Fibroblast of skin of scalp (primary cell): ENCODE measurements at places on chromosomes 16 and 17.
A peak's percentile ranks its signal among the peaks of the same experiment; 100 is the strongest.

DNA sequence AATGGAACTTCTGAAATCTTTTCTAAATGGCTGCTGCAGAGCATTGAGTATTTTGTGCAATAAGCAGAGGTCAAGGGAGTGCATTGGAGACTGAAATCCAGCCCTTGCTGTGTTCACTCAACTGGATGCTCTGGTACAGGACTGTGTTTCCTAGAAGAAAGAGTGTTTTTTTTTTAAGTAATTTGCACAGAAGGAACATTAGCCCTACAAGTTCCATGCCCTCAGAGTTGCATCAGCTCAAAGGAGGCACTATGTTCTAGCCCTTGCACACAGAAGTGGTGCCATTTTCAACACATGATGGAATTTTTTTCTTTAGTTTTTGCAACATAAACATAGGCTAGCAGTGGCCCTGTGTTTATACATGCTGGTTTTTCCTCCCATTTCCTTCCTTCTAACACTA lies 144.1 kb upstream of the HLF start:
- DNase-seq: no peak

DNA sequence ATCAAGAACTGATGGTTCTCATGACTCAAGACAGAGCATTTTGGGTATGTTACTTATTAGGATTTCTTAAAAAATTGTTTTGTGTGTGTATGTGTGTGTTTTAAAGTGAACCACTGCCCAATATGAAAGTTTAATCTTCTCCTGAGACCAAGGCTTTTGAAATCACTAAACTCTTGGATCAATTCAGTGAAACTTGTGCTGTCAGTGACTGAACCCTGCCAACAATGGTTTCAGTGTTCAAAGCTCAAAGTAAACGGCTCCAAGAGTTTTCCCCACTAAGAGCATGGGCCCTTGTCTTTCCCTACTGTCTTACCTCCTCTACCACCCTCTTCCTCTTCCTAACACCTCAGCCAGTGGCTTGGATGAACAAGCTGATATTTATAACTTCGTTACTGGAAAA lies 22.0 kb downstream of the NFE2L1 start:
- no peak for DNase-seq

- no peak for DNase-seq
Measured at GRCh38 chr17:57589151-57590034, 155.7 kb downstream of the CCDC182 start.

GRCh38 chr17:10516065-10516464 lies 2.3 kb downstream of the MYH1 start:
- DNase-seq: no peak

- no peak for DNase-seq
Measured at GRCh38 chr17:32854207-32854606, 22.7 kb downstream of the MYO1D start.

GRCh38 chr17:17484451-17484899 lies 7.7 kb downstream of the MED9 start:
- no peak for DNase-seq

- DNase-seq: no peak
Measured at GRCh38 chr17:50344731-50345365, 1.1 kb upstream of the XYLT2 start.

GRCh38 chr17:29250666-29251065 lies 4.0 kb downstream of the CRYBA1 start:
- peak; percentile 89 for DNase-seq

DNA sequence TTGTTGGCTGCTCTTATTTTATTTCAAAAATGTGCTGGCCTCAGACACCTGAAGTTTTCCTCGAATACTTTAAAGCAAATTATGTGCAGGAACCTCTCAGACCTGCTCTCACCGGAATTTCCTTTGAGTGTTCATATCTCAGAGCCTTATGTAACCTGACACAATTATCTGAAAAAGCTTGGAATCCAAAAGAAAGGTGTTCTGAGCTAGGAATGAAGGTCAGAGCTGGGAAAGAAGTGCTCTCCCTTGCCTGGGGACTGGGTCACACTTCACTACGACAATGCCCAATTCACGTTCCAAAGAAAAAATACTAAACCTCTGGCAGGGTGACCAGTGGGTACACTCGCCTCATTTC lies 6.7 kb upstream of the HSD11B2 start:
- no peak for DNase-seq

- no peak for DNase-seq
Measured at GRCh38 chr16:3915426-3916260, 35.1 kb upstream of the CREBBP start.

DNA sequence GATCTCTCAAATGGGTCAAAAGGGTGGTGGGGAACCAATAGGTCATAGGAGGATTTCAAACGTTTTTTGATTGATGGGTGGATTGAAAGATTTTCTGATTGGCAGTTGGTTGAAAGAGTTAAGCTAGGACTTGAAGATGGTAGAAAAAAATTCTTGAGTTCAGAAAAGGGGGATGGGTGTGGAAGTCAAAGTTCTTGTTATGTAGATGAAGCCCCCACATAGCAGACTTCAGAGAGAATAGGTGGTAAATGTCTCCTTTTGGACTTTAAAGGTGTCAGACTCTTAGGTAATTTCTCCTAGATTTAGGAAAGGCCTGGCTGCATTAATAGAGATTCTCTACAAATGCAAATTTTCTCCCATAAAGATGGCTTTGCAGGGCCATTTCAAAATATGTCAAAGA lies 163.3 kb downstream of the HS3ST4 start:
- DNase-seq: no peak

GRCh38 chr16:31451681-31452351 lies 7.5 kb upstream of the ARMC5 start:
- DNase-seq: peak; percentile 82

- DNase-seq: no peak
Measured at GRCh38 chr17:27946513-27946912, 53.3 kb upstream of the LYRM9 start.

GRCh38 chr17:6075050-6075449 lies 4.9 kb downstream of the WSCD1 start:
- DNase-seq: no peak

GRCh38 chr17:31722251-31723056 lies 136.6 kb downstream of the COPRS start:
- peak; percentile 56 for DNase-seq

GRCh38 chr17:65109990-65110680 lies 27.0 kb upstream of the RGS9 start:
- no peak for DNase-seq

DNA sequence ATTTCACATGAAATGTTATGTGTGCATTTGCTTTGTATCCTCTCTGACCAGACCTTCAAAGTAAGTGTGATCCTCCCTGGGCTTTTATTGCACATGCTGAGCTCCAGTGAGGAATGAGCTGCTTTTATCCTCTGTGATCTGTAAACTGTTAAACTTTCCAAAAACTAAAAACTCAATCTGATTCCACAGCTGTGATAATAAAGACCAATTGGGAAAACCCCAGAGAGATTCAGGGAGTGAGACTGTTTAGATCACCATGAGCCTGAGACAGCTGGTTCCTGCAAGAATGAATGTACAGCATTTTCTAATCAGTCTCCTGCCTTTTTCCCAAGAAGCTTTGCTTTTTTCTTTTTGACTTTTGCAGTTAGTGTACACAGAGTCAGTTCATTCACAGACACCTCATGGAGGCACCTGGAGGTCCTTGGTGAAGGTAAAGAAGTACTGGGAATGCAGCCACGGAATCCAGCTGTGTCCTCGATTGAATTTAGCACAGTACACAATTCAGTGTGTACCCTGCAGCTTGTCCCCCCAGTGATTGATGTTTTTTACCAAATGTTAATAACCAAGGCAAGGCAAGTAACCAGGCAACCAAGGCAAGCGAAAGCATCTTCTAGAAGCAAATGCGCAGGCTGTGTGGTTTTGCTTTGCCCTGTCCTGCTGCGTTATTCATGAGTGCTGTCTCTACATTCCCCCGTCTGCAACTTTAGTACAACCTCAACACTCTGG lies 182.6 kb downstream of the LGALS9B start:
- no peak for DNase-seq

- peak; percentile 33 for DNase-seq
Measured at GRCh38 chr16:82643936-82644630, 17.3 kb downstream of the CDH13 start.

DNA sequence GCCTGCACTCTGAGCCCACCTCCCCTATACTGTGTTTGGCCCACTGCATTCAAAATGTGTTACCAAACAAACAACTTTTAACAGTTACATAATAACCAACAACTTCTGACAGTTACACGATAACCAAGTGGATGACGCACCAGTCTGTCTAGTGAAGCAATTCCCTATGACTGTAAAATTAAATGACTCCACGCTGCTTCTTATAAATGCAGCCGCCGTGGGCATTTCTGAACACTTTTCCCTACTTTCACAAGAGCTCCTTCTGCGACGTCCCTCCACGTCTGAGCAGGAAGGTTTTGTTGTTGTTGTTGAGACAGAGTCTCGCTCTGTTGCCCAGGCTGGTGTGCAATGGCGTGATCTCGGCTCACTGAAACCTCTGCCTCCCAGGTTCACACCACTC lies 27.6 kb downstream of the ZNF276 start:
- DNase-seq: no peak
